ENCODE measurements at places on chromosomes 4 and X.

GRCh38 chr4:156756118-156756517 is 215.5 kb downstream of the PDGFC start:
- no peak for DNase-seq

DNA sequence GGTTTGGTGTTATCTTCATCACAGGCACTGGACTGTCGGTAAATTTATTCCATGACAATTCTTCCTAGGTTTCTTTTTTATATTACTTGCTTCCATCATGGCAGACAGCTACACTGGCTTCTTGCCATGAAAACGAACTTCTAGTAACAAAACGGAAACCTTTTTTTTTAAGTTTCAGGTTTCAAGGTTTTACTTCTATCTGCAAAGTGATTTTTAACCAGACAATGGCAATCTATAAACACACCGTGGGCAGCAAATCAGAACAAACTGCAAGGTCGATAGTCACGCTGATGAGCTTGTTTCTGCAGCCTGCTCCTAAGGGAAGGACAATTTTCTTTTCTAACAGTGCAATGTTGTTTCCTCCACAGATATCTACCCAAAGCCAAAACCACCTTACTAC is 29.9 kb downstream of the XG start:
- no peak for DNase-seq

DNA sequence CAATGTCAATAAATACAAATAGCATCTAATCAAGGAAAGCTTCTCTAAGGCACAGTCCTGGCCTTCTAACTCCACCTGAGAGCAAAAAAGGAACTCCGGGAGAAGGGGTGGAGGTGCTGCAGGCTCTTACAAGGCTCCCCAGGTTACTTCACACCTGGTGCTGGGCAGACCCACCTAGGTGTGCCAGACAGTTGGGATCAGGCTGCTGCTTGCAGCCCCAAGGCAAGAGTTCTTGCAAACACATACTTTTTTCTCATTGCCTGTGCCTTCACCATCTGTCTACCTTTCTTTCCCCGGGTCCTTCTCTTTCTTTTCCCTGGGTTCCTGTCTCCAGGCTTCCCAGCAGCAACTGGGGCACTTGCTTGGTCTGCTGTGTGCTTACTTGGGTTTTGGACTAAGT is 81.4 kb upstream of the STIM2 start:
- no peak for DNase-seq

DNA sequence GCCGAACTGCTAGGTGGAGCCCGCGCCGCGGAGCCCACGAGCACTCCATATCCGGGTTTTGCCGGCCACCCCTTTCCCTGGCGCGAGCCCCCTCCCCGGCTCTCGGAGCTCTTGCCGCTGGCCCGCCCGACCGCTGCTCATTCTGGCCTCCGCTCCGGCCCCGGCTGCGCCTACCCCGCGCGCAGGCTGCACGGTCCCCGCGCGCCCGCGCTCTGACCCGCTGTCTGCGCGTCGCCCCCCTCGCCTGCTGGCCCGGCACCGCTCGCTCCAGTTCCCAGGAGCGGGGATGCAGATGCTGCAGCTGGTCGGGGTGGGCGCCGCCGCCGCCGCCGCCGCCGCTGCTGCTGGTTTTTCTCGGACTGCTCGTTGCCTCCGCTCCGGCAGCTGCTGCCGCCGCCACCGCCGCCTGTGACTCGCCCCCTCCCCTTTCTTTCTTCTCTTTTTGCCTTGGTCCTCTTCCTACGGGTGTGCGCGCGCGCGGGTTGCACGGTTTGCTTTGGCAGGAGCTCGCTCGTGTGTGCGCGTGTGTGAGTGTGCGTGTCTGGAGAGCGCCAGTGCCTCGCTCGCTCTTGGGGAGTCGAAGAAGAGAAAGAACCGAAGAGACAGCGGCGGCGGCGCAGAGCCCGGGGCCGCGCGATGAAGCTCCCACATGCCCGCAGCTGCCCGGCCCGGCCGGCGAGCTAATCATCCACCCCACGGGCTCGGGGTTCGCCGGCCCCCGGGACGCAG is at the start of gene ADGRL3:
ADGRL3 (plus strand) TSS at position 140 of the 729 bp plus-strand sequence.
- peak; percentile 72 for DNase-seq

DNA sequence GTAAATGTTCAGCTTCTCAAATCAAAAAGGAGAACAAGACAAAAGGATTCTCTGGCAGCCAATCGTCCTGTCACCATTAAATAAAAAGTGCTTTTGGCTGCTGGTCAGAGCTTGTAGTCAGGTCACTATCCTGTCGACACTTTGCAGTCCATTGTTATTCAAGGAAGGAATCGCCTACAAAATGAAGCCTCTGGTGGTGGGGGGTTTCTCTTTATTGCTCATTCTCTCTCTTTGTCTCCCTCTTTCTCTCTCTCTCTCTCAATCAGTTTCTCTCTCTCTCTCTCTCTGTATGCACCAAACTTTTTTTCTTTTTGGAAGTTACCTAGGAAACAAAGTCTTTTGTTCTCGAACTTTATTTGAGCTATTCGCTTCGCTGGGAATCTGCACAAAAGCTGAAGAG is 17.6 kb upstream of the SCML1 start:
- DNase-seq: no peak

GRCh38 chr4:1032861-1033260 is 21.4 kb downstream of the FGFRL1 start:
- no peak for DNase-seq

GRCh38 chr4:168630445-168631187 is 133.8 kb downstream of the PALLD start:
- DNase-seq: no peak

DNA sequence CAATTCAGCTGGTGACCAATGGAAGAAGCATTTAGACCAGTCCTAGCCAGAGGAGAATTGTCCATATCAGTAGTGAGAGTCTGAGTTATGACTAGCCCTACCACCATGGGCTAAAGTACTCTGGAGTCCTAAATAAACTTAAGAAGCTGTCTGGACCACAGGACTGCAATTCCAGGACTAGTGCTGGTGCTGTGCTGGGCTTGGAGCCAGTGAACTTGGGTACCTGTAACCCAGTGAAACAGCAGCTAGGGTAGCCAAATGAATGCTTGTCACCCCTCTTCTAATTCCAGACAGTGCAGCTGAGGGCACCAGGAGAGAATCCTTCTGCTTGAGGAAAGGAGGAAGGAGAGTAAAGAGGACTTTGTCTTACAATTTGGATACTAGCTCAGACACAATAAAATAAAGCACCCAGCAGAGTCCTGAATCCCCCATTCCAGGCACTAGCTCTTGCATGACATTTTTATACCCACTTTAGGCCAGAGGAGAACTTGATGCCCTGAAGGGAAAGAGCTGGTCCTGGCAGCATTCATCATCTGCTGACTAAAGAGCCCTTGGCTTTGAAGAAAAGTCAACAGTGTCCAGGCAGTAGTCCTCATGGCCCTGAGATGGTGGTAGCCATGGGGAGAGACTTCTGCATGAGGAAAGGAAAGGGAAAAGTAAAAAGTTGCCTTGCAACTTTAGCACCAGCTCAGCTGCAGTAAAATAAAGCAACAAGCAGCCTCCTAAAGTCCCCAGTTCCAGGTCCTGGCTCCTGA is 2675.7 kb downstream of the PCDH7 start:
- DNase-seq: no peak

- DNase-seq: no peak
These were observed 56.8 kb upstream of the PRDX4 start for GRCh38 chrX:23610495-23610894.

GRCh38 chr4:38149997-38150671 is 189.9 kb downstream of the PTTG2 start:
- DNase-seq: no peak

GRCh38 chr4:101098666-101099400 is 248.5 kb downstream of the PPP3CA start:
- DNase-seq: no peak

DNA sequence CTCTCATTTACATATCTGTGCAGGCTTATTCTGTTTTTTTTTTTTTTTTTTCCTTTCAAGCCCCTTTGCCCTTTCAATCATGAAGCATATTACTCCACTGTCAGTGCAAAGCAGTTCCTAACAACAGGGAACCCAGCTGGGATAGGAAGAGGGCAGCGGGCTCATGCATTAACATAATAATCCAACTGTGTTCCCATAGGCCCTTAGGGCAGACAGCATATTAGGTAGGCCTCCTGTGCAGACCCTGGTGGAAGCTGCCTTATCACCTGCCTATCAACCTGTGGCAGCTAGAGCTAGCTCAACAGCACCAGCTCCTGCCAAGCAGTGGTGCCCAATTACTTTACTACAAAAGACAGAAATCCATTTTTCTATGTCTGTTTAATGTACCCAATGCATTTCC is 49.3 kb downstream of the SLC10A7 start:
- no peak for DNase-seq

DNA sequence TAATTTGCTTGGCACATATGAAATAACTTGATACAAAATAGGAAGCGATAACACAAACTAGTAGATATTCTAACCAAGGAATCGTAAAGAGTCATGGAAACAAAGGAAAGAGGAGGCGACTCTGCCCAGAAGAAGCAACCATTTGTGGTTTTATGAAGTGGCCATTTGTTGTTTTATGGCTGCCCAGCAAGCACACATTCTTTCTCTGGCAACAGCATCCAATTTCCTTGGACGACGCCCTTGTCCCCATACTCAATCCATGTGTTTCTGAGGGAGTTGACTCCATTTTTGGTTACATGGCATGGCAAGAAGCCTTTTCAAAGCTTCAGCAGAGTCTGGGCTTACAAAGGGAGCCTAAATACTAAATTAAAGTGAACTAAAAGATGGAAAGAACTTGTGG is 295.1 kb downstream of the INPP4B start:
- peak; percentile 77 for DNase-seq

GRCh38 chr4:164734484-164734883 is 19.4 kb upstream of the SMIM31 start:
- DNase-seq: no peak

DNA sequence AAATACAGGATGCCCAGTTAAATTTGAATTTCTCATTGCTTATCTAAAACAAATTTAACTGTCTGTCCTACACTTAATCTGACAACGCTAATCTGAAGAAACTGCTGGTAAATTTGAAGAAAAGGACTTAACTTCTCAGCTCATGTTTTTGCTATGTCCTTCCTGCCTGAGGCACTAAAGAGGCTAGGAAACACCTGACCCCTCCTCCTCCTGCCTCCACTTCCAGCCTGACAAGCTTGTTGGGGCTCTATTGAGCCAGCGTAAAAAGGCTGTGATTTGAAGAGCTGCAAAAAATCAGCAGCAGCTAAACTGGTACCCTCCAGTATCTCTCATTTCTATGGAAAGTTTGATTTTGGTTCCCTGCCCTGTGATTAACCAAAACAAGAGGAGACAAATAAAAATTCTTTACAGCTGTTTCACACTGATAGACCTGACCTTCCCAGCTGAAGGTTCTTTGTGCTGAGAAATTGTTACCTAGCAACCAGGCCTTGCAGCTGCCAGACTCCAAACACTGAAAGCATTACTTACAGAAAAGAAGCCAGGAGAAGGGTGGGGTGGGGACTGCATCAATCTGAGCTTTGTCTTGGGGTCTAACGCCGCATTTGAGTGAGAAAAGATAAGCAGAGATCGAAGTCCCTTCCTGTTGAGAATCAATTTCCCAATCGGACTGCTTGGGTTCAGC is 35.0 kb downstream of the DCX start:
- no peak for DNase-seq

Measured in NCI-H446 (cell line).